ENCODE measurements at places on chromosomes 6 and 20.
A peak's percentile ranks its signal among the peaks of the same experiment; 100 is the strongest.

GRCh38 chr20:46063151-46063550 is 26.6 kb downstream of the NCOA5 start:
- no peak for DNase-seq

DNA sequence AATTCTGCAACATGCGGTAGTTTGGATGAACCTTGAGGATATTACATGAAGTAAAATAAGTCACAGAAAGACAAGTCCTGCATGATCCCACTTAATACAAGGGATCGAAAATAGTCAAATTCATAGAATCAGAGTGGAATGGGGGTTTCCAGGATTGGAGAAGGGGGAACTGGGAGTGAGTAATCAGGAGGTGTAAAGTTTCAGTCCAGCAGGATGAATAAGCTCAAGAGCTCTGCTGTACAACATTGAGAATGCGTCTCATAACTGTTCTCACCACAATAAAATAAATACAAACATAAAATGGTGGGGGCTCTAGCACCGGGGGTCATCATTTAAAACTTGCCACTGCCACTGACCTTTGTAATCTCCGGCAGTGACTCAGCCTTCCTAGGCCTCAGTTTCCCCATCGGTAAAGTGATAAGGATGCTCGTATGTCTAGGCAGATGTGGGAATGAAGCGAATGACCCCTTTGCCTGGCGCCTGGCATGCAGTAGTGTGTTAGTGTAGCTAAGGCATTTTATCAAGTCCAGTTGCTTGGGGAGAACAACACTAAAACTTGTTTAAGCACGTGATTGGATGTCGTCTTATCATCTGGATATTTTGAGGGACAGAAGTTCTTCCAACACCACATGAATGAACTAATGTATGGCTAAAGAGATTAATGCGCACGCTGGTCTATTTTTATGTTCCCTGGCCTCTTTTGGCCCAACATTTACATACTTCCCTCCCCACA is 421.1 kb downstream of the QKI start:
- DNase-seq, result no peak

DNA sequence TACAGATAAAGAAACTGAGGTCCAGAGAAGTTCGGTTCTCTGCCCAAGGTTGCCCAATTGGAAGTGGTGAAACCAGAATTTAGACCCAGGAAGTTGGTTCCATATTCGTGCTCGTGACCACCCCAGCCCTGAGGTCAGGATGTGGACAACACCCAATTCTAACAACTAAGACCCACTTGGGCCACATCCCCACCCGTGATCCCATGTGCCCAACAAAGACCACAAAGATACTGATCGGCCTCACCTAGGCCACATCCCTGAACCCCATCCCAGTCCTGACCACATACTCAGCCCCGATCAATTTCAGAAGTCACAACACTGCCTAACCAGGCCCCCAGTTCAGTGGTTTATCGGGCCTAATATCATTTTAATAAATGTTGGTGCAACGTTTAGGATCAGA is 138.4 kb downstream of the PREX1 start:
- no peak for DNase-seq

DNA sequence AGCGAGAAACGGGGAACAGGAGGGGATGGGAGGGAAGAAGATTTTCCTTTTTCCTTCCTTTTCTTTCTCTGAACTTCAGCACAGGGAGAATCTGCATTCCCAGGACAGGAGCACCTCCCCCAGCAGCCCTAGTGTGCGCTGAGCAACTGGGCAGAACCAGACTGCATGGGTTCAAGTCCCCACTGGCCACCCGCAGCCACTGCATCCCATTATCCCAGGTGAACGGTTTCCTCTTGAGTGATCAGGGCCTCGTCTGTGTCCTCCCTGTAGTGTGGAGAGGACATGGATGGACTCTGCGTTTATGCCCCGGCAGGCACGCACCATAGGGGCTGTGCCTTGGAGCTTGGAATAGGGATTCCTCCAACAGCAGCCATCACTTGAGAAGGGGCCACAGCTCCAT is 53.0 kb downstream of the ANKRD60 start:
- DNase-seq, result no peak

- no peak for DNase-seq
Observed at GRCh38 chr6:152952045-152952444, 30.8 kb downstream of the FBXO5 start.

DNA sequence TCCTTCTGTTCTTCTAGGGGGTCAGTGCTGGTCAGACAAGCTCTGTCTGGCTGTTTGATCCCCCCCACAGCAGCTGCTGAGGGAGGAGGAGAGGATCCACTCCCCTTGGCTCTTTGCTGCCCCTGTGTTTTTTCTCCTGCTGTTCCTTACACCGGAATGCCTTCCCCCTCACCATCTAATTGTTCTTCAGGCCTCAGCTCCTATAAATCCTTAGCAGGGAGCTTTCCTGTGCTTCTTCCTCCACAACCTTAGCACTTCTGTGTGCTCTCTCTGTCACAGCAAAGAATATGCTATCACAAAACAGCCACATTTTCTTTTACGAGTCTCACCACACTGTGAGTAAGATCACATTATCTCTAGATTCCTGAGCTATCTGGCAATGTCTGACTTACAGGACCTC is 196.6 kb downstream of the OTOR start:
- no peak for DNase-seq

- no peak for DNase-seq
Observed at GRCh38 chr6:47135772-47136171, 93.6 kb upstream of the ADGRF1 start.

GRCh38 chr6:2589171-2589661 is 161.5 kb downstream of the MYLK4 start:
- no peak for DNase-seq

DNA sequence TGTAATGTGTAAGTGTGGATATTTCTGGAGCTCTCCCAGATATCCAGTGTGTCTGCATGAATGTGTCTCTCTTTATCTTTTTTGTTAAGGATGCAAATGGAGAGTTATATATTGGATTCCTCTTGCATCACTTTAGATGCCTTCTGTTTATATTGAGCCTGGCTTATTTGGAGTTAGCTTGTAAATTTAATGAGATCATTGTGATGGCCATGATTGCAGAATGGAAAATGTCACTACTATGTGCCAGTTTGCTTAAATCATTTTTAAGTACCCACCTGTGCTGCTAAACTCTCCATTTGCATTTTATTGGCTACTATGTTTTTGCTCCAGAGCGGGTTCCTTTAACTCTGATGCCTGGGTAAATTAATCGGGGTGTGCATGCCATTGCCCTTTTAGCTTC is 334.8 kb downstream of the UTRN start:
- no peak for DNase-seq

- DNase-seq, result no peak
Observed at GRCh38 chr20:4967752-4968477, 33.4 kb downstream of the SLC23A2 start.

DNA sequence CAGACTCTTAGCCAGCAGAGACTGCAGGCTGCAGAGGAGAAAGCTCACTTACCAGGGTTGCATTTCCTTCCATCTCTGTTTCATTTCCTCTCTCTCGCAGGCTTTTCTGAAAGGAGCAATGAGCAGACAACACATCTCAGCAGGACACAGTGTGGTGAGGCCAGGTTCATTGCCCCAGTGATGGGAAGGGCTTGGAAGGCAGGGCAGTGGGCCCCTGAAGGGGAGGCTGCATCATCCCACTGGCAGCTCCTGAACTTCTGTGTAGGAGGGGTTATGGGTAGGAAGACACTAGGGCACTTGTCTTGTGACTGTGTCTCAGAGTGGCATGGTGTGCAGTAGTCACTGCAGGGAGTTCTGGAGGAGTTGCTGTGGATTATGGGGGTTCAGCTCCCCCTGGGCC is 246.8 kb downstream of the QKI start:
- no peak for DNase-seq

DNA sequence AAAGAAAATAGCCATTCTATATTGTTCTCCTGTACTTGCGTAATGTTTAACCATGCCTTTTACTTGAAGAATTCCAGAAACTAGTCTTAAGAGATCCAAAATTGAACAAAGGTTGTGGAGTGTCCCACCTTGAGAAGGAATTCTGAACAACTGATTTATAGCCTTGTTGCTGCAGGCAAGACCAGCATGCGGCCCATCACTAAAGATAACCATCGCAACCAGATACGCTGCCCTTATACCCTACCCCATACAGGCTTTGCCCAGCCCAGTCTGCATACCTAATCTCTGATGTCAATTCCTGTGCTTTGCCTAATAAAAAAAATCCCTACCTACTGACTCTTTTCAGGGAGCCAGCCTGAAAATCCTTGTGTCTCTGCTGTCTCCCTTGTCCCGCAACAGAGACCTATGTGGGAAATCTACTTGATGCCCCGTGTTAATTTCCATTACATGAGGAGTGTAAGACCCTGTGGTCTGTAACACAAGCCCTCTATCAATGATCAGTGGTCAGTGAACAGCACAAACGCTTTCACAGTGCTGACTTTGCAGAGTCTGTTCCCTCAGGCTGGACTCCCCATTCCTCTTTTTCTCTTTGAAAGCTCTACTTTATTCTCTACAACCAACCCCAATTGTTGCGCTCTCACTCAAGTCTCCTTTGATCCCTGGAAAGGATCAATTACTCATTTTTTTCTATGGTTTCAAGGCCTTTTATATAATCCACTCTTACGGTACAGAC is 125.7 kb upstream of the BTBD3 start:
- no peak for DNase-seq

DNA sequence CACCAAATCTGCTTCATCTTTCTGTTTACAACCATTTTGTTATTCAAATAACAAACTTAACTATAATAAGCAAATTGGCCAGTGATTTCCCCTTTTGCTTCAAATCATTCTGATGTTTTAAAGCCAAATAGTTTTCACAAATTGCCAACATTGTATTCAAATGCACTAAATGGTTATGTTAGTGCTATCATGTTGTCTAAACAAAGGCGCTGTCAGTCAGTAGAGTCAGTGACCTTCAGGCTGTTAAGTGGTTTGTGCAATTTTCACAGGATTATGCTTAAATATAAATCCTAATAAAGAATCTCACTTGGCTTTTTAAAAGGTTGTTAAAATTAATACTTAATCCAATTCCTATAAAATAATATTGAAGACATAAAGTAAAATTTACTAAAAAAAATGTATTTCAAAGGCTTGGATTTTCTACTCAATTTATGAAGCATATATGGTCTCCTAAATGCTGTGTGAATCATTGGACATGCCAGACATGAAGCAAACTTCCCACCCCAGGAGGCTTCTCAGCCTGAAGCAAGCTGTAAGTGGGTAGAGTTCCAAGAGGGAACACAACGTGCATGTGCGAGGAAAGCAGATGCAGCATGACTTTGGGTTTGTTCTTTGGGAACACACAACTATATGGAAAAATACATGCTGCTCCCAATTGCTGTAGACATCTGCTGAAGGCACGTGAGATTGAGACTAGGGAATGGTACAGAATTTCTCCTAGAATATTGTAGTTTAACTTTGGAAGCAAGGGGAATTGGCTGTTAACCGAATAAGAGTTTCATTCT is 54.9 kb downstream of the RSPO3 start:
- DNase-seq, result no peak

- DNase-seq, result no peak
Observed at GRCh38 chr6:31143148-31143547, 4.3 kb upstream of the PSORS1C2 start.

DNA sequence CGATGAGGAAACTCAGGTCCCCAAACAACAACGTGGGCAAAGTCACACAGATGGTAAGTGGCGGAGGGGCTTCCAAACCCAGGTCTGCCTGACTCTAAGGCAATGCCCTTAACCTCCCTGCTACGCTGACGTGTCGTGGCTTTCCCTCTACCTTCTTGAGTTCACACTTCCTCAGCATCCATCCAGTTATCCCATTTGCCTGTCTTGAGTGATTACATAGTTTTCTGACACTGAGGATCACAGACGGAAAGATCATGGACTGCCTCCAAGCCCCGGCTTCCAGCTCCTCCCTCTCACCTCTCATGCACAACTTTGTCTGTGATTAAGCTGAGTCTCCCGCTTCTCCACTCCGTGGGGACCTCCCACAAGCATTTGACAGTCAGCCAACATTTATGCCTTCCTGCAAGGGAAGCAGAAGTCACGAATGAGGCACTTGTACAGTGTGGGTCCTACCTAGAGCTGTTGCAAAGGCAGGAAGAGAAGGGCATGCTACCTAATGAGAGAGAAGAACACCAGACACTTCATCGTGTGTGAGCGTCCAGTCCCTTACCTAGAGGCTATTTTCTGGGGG is 33.8 kb downstream of the TBC1D7 start:
- DNase-seq, result no peak

DNA sequence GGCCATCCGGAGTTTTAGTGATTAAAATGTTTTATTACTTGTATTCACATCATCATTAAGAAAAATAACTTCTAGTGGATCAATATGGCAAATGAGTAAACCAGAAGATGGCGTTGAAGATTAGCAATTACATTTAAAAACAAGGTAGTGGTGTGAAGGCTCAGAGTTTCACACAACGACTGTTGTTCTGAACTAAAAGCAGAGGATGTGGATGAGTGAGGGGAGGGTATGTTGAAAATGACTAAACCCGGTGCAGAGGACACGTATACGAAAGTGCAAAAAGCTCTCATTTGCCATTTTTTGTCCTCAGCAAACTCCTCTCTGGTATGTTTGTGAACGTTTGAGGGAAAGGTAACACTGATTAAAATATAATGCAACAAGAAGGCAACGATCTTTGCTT is 1.9 kb upstream of the IRF4 start:
- DNase-seq, result no peak

- DNase-seq, result peak; percentile 51
Observed at GRCh38 chr20:62143957-62144825, 622 bp downstream of the SS18L1 start.

GRCh38 chr20:24674921-24675605 is 205.6 kb downstream of the SYNDIG1 start:
- no peak for DNase-seq

- DNase-seq, result no peak
Observed at GRCh38 chr6:156009656-156010055, 554.0 kb upstream of the NOX3 start.

DNA sequence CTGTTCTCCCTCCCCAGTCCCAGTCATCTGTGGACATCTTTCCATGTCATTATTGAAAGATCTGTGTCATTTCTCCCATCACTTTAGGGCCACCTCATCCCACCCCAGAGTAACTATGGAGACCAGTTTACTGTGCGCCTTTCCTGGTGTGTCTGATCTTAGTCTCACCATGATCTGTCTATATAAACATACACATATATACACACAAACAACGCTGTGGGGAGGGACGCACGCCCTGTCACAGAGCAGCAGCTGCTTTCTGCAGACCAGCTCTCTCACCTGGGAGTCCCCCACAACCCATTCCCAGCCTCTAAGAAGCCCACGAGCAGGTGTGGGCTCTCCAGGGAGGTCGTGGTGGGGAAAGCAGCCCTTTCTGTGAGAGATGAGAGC is 68.1 kb upstream of the TOX2 start:
- no peak for DNase-seq

DNA sequence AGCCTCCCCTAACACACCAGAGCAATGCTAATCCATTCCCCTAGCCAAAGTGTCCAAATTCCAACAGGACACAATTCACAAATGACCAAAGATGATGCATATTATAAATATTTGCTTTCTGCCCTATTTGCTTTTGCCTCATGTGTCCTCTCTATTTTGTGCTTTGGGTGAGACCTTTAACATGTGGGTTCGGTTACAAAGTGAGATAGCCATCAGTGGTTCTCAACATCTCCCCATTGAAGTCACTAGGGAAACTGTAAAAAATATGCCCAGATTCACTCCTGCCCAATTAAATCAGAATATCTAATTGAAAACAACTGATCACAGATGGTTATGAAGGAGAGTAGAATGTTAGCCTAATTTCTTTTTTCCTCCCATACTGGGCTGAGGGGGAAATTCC is 159.2 kb downstream of the MTFR2 start:
- DNase-seq, result no peak
